ENCODE measurements at places on chromosomes 7 and 10.

- no peak for DNase-seq
Measured at GRCh38 chr7:121244120-121244870, 84.5 kb upstream of the WNT16 start.

- DNase-seq, result no peak
Measured at GRCh38 chr10:35352512-35352911, 16.2 kb downstream of the CCNY start.

DNA sequence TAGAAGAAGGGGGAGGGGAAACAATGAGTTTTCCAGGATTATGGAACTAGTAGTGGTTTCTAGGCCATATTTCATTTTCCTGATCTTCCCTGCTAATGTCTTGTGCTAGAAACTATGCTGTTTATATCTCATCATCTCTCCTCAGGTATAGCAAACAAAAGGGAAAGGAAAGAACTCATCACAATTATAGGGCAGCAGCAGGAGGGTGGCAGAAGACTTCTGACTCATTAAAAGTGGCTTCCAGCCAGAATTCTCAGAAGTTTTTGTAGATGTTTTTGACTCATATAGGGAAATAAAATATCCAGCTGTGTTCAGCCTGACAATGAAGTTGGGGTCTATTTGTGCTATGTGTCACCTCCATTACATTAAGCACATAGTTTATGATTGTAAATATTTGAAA lies 6.5 kb downstream of the AHR start:
- peak; percentile 93 for DNase-seq

DNA sequence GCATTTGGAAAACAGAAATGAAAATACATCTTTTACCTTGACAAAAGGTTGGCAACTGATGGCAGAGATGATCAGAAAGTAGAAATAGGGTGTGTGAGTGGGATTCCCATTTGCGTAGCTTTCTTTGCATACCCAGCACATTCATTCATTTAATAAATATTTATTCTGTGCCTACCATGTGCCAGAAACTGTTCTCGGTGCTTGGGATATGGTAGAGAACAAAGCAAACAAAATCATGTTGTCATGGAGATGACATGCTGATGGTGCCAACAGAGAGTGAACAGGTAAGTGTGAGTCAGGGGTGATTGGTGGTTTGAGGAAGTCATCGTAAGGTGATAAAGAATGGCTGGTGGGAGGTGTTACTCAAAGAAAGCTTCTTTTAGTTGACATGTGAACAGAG lies 45.4 kb downstream of the CACNB2 start:
- DNase-seq, result no peak

DNA sequence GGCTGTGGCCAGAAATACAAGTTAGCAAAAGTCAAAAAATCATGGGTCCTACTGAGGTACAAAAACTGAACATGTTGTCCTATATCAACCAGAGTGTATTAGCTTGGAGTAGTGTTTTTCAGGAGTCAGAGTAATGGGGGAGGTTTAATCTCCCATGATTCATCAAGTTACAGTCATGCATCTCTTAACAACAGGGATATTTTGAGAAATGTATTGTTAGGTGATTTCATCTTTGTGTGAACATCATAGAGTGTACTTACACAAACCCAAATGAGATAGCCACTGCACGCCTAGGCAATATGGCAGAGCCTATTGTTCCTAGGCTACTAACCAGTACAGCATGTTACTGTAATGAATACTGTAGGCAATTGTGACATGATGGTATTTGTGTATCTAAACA lies 14.9 kb upstream of the TES start:
- peak; percentile 69 for DNase-seq

DNA sequence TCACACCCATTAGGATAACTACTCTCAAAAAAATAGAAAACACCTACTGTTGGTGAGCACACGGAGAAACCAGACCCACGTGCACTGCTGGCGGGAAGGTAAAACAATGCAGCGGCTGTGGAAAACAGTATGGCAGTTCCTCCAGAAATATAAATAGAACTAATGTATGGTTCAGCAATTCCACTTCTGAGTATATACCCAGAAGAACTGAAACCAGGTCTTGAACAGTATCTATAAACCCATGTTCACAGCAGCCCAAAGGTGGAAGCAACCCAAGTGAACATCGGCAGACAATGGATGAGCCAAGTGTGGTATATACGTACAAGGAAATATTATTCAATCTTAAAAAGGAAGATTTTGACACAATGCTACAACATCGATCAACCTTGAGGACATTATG lies 164.7 kb downstream of the ZMYND11 start:
- no peak for DNase-seq

Data from NCI-H226 (cell line).